ENCODE measurements at places on chromosomes 11 and 22.

DNA sequence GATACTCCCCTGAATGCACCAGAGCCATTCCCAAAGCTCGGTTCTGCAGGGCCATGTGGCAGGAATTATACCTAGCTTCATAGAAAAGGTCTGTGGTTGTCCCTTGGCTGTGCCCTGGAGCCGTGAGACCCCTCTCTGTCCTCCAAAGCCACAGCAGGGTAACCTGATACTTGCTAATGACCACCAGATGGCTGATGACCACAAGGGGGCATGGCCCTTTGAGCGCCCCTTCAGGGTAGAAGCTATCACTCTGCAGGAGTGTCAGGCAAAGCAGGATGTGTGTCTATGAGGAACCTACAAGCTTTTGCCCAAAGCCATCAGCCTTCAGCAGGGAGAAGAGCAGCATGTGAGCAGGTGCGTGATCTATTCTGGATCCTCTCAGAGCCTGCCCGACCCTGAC, 95.3 kb downstream of the NTM start:
- peak; percentile 47 for DNase-seq

DNA sequence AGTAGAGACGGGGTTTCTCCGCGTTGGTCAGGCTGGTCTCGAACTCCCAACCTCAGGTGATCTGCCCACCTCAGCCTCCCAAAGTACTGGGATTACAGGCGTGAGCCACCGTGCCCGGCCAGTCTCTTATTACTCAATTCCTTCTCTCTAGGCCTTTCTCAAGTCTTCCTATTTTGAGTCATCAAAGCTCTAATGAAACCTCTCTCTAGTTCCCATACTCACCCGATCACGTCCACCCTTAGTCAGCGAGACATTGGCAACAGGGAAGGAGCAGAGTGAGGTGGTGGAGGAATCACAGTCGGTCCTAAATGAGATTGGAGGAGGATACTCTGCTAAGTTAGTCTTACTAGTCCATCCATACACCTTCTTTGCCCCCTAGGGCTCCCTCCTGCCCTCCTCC, 5.0 kb downstream of the BSCL2 start:
- DNase-seq: no peak

GRCh38 chr22:30828187-30829155, 133.8 kb downstream of the OSBP2 start:
- no peak for DNase-seq

DNA sequence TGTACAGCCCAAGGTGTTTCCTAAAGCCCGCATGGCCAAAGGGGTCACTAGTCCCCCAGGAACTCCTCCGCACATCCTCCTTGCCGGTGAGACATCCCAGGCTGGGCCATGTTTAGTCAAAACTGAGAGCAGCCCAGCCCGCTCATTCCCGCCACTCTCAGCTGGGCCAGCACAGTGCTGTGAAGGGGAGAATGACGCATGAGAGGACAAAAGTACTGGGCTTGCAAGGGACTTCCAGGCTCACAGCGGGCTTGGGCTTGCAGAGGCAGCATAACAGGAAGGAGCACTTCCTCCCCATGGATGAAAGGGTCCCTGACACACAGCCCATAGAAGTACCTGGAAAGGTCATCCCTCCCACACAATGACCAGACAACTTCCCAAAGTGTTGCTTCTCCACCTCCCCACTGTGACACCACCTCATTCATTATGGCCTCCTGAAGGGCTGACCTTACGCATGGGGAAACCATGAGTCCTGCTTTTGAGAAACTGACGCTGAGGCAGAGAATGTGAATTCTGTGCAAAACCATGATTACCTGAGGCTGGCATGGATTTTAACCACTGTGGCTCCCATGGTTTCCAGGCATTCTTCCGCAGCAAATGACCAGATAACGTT, 19.1 kb downstream of the ETS1 start:
- no peak for DNase-seq

- no peak for DNase-seq
Measured at GRCh38 chr11:706439-706956, 467 bp downstream of the EPS8L2 start.

DNA sequence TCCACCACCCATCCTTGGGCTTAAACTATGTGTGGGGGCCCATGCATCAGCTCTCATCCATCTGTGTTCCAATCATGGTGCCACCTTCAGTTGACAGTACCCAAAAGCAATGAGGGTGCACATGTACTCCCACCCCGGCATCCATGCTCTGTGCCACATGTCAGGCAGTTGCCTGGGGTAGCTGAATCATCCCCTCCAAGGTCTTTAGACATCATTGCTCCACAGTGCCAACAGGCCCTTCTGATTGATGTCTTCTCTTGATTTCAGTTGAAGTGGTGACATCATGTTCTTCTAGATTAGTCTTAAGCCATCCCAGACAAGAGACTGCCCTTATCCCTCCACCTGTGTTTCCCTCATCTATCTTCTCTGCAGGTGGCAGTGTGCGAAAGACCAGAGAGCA, 42.5 kb downstream of the TMPRSS5 start:
- no peak for DNase-seq

- peak; percentile 94 for DNase-seq
Measured at GRCh38 chr11:47399860-47400767, 8.3 kb upstream of the SLC39A13 start.

DNA sequence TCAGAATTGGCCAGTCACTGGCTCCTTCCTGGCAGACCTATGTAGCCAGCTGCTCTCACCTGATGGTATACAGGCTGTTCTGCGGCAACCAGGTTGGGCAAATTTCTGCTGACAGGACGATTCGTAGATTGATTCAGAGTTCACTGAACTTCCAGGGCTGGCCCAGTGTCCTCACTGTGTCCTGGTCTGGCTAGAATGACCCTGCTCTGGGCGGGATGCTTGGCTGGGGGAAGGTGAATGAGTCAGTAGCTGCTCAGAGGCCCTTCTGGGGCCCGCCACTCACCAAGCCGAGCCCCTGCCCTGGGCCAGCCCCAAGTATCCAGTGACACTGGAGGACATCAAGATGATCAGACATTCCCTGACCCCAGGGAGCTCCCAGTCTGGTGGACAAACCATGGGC, 62.9 kb upstream of the WNT11 start:
- no peak for DNase-seq

DNA sequence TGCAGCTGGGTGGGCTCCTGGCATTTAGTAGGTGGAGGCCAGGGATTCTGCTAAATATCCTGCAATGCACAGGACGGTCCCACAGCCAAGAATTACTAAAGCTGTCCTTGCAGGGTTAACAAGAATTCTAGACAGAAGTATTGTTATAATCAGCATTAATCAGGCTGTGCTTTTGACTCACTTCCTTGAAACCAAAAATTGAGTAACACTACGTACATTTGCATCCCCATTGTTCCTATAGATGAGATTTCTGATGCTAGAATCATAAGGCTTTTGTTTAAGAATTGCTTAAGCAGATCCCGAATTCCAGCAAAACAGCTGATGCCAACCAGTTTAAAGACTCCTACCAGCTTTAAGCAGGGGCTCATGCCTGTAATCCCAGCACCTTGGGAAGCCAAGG, 11.4 kb downstream of the SLC6A5 start:
- no peak for DNase-seq

DNA sequence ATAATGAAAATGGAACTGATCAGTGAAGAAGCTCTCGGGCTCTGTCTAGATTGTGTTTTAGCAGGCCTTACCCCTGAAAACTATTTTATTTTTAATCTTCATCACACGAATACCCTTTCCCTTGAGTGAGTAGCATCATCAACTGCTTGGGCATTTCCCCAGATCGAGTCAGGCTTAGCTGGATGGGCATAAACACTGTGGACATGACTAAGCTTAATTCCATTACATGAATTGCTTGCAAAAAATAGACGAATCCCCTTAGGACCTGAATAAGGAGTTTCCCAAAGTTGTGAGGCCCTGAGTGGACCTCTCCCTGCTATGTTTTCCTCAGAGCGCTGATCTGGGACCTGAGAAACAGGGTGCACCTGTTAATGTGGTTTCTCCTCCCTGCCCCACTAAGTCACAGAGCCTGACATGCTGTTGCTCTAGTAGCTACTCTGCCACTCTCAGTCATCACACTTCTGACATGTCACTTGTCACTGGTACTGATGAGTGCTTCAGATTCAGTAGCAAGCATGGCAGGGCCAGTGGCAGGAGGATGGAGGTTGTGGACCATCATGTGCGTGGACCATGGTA, 53.5 kb downstream of the ENDOD1 start:
- no peak for DNase-seq

DNA sequence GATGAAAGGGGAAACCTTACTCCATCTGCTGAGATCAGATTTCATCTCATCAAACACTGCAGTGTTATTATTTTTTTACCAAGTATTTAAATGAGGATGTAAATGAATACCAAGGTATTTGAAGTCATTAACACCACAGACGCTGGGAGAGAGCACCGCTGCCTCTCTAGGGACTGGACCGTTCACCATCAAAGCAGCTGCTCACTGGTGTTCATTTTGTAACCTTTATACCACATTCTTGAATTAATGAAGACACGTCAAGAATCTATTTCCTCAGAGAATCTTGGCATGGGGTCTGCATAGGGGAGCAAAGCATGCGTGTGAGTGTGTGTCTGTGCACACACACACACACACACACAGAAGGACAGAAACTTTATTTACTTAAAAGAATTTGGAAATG, 15.6 kb downstream of the SIAE start:
- DNase-seq: no peak

GRCh38 chr11:116651098-116651736, 121.6 kb downstream of the BUD13 start:
- DNase-seq: no peak

- no peak for DNase-seq
Measured at GRCh38 chr11:33315822-33316221, 58.6 kb downstream of the HIPK3 start.

GRCh38 chr11:22674470-22675439, 8.3 kb downstream of the GAS2 start:
- no peak for DNase-seq

DNA sequence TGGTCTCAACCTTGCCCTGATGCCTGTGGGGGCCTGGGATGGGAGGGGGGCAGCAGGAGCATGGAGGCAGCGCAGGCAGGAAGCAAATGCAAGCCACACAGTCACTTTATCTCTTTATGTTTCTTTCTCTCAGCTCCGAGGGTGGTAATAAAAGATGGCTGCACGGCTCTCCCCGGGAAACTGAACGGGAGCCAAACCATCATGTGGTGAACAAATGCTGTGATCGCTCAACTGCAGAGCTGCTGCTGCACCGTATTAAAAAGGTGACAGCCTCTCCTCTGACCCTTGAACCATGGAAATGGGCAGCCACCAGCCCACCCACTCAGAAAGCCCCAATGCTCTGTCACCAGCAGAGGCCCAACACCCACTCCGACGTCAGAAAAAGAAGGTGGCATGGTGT, 110.0 kb downstream of the TIMP3 start:
- no peak for DNase-seq

DNA sequence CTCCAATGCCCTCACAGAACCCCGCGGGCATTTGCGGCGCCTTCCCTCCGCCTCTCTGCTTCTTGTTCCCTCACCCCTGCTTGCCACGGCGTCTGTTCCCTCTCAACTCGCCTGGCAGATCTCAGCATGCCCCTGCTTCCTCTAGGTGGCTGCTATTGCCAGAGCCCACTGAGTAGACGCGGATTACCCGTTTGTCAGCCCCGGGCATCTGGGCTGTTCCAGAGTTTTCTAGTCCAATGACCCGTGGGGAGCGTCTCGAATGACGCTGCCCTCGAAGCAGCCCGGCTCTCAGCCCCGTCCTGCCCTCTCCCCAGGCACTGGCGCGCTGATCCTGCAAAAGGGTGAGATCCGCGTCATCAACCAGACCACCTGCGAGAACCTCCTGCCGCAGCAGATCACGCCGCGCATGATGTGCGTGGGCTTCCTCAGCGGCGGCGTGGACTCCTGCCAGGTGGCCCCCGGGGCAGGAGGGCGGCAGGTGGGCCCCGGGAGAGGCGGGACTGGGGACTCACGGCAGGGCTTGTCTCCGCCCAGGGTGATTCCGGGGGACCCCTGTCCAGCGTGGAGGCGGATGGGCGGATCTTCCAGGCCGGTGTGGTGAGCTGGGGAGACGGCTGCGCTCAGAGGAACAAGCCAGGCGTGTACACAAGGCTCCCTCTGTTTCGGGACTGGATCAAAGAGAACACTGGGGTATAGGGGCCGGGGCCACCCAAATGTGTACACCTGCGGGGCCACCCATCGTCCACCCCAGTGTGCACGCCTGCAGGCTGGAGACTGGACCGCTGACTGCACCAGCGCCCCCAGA, 49.7 kb downstream of the ST14 start:
- DNase-seq: no peak

GRCh38 chr22:42661985-42662831, 13.0 kb upstream of the CYB5R3 start:
- DNase-seq: peak; percentile 89

- no peak for DNase-seq
Measured at GRCh38 chr11:92245700-92246271, 21.2 kb downstream of the FAT3 start.

DNA sequence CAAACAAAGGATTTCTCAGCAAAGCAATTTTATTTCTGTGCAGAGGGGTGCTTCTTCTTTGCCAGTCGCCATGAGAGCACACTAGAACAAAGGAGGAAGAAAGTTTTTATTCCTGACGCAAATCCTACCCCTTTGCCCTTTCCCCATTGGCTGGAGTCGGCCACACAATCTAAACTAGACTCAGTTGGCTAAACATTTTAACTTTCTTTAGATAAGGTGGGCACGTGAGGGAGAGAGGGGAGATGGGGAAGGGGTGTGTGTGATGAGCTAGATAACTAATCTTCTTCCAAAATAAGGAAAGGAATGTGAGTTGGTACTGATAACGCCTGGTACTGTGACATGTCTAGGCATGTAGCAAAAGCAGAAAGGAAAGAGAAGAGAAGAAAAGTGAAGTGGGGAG, 626 bp downstream of the TRIM22 start:
- peak; percentile 61 for DNase-seq

DNA sequence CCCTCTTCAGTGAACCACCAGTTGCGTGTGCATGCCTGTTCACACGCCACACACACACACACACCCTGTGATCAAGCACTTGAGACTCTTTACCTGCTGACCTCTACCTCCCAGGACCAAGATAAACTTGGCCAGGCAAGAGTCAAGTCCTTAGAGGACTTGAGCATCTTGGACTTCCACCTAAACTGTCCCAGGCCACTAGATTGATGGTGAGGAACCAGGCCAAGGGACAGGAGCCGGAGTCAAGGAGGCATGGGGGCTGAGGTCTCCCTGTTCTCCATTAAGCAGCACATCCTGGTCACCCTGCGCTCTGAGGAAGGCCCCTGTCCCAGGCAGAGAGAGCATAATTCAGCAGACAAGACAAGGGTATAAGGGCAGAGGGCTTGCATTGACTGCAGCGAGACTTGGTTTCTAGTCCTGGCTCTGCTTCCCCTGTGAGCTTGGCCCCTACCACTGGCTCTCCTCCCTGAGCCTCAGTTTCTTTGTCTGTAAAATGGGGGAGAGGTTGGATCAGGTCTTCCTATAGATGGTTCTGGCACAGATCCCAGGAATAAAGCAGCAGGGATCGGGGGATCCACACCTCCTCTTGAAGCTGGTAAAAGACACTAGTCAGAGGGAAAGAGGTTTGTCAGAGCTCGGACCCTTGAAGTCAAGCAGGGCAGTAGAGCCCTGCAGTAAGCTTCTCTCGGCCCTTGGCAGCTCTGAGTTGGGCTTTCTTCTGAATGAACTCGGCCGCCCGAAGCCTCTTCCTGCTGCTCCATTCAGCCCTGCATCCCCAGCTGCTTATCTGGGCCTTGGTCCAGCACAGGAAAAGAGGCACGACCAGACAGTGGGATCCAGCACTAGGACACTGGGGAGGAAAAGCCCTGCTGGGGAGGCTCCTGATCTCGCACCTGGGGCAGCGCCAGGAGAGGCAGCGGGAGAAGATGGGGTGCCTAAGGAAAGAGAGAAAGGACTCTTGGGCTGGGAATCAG, 2.0 kb downstream of the CREB3L1 start:
- DNase-seq: no peak

- DNase-seq: no peak
Measured at GRCh38 chr22:32822179-32822877, 20.8 kb downstream of the TIMP3 start.

GRCh38 chr11:83361831-83362230, 75.7 kb upstream of the CCDC90B start:
- DNase-seq: no peak

Data from Karpas-422 (cell line).